NCI-H1105 treated with DMSO at 0.1 percent for 48 hours (cell line): ENCODE measurements at places on chromosomes 5 and 9.
A peak's percentile ranks its signal among the peaks of the same experiment; 100 is the strongest.

DNA sequence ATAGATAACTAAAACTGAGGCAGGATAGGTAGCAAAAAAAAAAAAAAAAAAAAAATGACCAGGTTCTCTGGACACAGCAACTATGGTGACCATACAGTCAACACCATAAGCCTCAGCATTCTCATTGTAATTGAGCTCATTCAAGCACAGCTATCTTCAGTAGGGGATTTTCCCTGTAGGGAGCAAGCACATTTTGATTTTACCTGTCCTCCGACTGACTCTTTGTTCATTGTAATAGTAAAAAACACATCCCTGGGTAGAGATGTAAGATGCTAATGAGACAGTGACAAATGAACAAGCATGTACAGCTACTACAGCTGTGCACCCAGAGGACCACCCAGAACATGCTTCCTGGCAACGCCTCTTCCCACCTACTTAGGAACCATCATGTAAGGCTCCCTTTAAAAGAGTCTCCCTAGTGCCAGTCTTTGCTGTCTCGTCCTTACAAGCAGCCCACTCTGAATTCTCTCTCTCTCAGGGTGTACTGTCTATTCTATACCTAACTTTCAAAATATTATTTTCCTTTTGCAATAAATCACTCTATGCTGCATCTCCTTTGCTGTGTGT lies 65.0 kb upstream of the FBXW11 start:
- DNase-seq: no peak

GRCh38 chr5:120155873-120156272 lies 308.2 kb upstream of the PRR16 start:
- DNase-seq: no peak

GRCh38 chr9:135504262-135505243 lies 4.1 kb downstream of the MRPS2 start:
- peak; percentile 10 for DNase-seq

GRCh38 chr5:179141867-179142266 lies 81.7 kb downstream of the ZNF354C start:
- no peak for DNase-seq

DNA sequence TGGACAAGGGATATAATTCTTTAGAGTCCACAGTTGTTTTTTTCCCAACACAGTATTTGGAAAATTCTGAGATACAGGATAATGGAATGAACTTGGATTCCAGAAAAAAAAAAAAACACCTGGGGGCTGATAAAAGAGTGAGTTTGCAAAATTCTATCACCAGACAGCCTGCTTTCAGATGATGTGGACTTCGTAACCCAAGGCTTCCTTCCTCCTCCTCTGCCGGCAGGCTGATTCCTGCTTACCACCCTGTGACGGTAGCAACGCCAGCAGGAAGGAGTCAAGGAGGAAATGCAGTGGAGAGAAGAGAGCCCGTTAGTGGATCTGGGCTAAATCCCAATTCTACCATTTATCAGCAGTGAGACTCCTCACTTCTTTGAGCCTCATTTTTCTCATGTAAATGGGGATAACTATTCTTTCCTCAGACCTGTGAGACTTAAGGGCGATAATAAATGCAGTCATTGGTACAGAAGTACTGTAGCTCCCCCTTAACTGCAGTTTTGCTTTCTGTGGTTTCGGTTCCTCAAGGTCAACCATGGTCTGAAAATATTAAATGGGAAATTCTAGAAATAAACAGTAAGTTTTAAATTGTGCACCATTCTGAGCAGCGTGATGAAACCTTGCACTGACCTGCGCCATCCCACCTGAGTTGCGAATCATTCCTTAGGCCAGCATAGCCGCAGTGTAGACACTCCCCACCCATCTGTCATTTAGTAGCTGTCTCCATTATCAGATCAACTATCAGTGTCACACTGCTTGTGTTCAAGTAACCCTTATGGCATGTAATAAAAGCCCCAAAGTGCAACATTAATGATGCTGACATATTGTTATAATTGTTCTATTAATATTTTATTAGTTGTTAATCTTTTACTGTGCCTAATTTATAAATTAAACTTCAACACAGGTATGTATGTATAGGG lies 71.4 kb downstream of the DCP2 start:
- no peak for DNase-seq

DNA sequence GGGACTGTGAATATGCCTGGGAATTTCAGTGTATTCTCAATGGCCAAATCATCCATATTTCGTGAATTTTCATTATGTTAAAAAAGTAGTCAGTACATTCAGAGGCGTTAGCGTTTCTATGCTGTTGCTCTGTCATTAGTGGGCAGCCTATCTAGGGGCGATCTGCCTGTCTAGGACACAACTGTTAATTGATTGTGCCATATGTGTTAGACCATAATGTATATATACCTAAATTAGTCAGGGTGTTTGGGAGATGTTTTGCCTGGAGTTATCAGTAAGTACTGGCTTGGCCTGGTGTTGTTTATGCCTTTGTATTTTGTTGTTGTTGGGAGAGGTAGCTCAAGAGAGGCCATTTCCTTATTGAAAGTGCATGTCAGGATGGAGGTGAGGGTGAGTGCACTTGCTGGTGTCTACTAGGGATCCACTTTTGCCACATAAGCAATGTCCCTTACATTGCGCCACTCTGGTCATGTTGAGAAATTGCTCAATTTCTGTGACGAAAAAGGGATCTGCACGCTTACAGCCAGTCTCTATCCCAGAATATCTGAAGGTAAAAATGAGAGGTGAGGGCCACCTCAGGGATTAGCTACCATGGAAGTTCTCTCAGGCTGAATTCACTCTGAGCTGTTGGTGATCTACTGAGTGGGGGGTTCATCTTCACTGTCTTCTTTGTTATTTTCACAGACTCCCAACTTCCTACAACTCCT lies 123.3 kb downstream of the ST8SIA4 start:
- DNase-seq: no peak

- no peak for DNase-seq
Measured at GRCh38 chr5:3377176-3377575, 218.5 kb upstream of the IRX1 start.

- no peak for DNase-seq
Measured at GRCh38 chr9:137115394-137116026, 977 bp upstream of the DPP7 start.

DNA sequence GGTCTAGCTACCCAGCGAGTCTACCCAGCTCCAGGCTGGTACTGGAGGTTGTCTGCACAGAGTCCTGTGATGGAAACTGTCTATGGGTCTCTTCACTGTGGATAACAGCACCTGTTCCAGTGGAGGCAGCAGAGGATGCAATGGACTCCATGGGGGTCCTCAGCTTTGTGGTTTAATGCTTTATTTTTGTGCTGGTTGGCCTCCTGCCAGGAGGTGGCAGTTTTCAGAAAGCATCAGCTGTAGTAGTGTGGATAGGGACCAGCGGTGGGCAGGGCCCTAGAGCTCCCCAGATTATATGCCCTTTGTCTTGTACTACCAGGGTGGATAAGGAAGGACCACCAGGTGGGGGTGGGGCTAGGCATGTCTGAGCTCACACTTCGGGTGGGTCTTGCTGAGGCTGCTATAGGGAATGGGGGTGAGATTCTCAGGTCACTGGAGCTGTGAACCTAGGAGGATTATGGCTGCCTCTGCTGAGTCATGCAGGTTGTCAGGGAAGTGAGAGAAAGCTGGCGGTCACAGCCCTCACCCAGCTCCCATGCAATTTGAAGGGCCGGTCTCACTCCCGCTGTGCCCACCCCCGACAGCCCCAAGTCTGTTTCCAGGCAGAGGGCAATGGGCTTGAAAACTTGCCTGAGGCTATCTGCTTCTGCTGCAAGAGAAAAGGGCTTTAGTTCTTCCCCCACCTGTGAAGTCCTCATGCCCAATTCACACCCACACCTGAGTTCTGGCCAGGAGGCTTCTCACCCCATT lies 397.1 kb downstream of the TLE1 start:
- no peak for DNase-seq
